ENCODE measurements at places on chromosomes 5 and 9.

DNA sequence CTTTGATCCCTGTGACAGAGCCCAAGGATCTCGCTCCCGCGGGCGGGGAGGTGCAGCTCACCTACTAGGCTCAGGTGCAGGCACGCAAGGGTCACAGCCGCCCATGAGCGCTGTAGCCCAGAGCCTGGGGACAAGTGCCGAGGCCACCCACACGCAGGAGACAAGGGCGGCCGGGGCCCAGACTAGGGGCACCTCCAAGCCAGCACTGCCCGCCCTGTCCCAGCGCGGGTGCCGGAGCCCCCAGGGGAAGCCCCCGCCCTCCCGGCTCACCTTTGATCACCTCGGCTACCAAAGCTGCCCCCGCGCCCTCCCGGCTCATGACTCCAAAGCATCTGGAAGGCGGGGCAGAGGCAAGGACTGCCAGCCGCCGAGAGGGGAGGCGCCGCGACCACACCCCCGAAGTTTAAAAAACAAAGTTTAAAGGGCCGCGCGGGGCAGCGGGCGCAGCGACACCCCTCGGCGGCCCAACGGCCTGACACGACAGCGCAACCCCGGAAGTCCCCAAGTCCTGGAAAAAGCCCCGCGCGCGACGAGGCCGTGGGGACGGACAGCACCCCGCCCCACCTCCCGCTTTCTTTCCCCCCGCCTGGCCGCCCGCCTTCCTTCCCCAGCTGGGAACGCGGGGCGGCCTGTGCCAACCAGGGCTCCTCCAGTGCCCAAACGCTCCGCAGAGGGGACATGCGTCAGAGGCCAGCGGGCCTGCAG is 53.0 kb downstream of the CDC14B start:
- peak; percentile 85 for DNase-seq

- no peak for DNase-seq
Observed at GRCh38 chr5:53302529-53302928, 177.9 kb upstream of the FST start.

DNA sequence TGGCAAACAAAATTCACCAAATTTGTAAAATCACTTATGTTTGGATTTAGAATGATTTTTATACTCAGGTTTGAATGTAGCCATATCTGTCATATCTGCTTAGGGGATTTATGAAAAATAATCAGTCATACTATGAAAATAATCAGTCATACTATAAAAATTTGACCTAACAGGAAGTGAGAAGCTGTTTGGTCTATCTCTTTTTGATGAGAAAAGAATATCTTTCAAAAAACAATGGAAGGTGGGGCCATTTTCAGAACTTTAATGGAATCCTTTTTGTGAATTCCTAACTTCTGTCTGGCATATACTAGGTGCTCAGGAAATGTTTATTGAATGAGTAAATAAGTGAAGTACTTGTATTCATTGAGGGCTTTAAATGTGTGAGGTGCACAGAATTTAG is 70.1 kb downstream of the CWC27 start:
- DNase-seq = no peak

- no peak for DNase-seq
Observed at GRCh38 chr9:136722093-136722968, 10.0 kb downstream of the DIPK1B start.
